ENCODE measurements at places on chromosomes 13 and 19.

GRCh38 chr19:38409631-38410133 lies 6.8 kb downstream of the FAM98C start:
- no peak for DNase-seq

DNA sequence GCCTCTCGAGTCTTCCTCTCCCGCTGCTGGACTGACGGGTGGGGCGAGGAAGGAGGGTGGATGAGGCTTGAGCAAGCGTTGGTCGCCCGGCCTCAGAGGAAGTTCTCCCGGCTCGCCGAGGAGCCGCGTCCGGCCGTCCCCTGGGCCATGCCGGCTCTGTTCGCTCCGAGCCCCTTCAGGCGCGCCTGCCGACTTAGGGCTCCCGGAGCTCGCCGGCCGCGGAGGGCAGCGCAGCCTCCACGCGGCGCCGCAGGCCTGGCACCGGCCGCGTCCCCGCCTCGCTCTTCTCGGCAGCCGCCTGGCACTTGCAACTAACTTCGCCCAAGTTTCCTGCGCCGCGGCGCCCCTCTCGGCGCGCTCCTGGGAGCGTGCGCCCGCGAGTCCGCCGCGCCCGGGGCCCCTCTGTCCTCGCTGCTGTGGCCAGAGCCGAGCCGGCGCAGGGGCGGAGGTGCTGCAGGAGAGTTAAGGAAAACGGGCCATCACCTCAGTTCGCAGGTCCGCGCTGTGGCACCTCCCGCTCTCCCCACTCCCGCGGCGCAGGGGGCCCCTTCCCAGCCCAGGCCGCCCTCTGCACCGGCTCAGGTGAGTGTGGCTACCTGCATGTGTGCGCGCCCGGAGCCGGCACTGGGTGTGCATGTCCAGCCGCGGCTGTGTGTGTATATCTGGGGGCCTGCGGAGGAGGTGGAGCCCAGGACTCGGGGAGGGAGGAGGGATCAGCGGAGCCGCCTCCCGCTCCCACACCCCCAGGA lies 641 bp upstream of the SOX21 start:
- peak; percentile 77 for DNase-seq

DNA sequence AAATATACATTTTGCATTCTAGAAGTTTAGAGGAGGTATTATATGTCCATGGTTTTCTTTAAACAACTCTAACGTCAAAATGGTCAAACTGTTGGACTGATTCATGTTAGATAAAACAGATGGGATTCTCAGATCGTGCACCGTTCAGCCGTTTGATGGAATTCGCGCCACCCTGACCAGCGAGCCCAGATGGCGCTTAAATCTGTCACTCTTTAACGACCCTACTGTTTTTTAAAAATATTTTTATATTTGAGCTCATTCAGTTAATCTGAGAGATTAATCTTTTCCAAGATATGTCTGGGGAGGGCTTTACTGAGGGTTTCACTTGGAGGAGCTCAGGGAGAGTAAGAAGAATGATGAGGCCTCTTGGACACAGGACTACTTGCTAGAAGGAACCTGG lies 164.4 kb downstream of the TM9SF2 start:
- DNase-seq: no peak

DNA sequence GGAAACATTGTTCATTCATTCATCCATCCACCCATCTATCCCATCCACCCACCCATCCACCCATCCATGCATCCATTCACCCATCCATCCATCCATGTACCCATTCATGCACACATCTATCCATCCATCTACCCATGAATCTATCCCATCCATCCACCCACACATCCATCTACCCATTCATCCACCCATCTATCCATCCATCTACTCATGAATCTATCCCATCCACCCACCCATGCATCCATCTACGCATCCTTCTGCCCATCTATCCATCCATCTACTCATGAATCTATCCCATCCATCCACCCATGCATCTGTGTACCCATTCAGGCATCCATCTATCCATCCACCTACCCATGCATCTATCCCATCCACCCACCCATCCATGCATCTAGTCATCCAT lies 51.6 kb upstream of the URI1 start:
- no peak for DNase-seq

DNA sequence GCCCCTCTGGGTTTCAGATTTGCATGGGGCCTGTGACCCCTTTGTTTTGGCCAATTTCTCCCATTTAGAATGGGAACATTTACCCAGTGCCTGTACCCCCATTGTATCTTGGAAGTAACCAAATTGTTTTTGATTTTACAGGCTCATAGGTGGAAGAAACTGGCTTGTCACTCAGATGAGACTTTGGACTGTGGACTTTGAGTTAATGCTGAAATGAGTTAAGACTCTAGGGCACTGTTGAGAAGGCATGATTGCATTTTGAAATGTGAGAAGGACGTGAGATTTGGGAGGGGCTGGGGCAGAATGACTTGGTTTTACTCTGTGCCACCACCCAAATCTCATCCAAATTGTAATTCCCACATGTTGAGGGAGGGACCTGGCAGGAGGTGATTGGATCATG lies 258.8 kb downstream of the NHLRC3 start:
- no peak for DNase-seq

DNA sequence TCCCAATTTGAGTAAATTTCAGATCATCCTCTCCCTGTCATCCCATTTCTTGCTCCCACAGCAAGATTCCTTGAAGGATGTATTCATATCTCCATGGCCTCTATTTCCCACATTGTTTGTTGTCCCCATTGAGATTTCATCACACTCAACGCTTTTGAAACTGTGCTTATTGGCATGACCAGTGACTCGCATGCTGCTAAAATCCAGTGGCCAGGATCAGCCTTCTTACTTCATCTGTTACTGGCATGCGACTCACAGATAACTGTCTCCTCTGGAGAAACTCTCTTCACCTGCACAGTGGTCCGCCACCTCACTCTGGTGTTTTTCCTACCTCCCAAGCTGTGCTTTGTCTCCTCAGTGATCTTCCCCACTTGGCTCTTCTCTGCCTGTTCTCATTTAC lies 95.8 kb downstream of the WASF3 start:
- DNase-seq: no peak

GRCh38 chr13:51192348-51192747 lies 29.9 kb upstream of the FAM124A start:
- DNase-seq: no peak

GRCh38 chr13:35995136-35995535 lies 136.0 kb downstream of the DCLK1 start:
- no peak for DNase-seq

DNA sequence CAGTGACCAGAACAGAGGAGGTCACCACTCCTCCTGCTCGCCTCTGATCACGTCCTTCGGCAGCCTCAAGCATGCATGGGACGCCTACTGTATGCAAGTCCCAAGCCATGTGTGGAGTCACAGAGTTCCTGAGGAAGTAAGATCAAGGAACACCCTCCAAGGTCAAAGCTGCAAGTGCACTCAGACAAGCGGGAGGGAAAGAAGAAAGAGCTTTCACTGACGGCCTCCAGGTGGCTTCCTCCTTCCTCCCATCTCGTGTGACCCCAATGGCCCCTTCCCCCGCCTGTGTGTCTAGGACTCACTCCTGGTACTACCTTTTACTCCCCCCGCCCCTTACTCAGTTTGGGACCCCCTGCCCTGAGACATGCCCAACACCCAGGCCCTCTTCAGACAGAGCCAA lies 6.1 kb downstream of the HAUS8 start:
- no peak for DNase-seq

Measured in NCI-H146 (cell line).